Activated CD4-positive, alpha-beta memory T cell treated with anti-CD3 and anti-CD28 coated beads, Interleukin-2, amount 10 ng/mL, durations not matched to agents 7 days and 5 days (primary cell): ENCODE measurements at places on chromosomes 3 and 15. TPM values are rescaled to one million over a fixed set of nuclear protein-coding genes. Genes with fewer than 3 reads are reported as not detected.
A peak's percentile ranks its signal among the peaks of the same experiment; 100 is the strongest.

The SLC22A14 gene
- total RNA-seq: not detected

GRCh38 chr3:123424999-123425712 lies 23.7 kb downstream of the ADCY5 start:
- no peak overlapping the region for H3K27ac ChIP-seq
- no peak for DNase-seq

The FMN1 gene
- total RNA-seq: 0.03 TPM

- H3K4me3 ChIP-seq: no peak overlapping the region
- no peak for DNase-seq
- peaks cover 11% of the 10 kb centered on the region for H3K27me3 ChIP-seq
- no peak overlapping the region for H3K27ac ChIP-seq
- no peaks in the 10 kb centered on the region for H3K36me3 ChIP-seq
- no peaks in the 10 kb centered on the region for H3K4me1 ChIP-seq
Measured at GRCh38 chr3:44076221-44076829, 165.4 kb upstream of the TOPAZ1 start.

The LRRC2 gene
- 0.35 TPM for total RNA-seq

DNA sequence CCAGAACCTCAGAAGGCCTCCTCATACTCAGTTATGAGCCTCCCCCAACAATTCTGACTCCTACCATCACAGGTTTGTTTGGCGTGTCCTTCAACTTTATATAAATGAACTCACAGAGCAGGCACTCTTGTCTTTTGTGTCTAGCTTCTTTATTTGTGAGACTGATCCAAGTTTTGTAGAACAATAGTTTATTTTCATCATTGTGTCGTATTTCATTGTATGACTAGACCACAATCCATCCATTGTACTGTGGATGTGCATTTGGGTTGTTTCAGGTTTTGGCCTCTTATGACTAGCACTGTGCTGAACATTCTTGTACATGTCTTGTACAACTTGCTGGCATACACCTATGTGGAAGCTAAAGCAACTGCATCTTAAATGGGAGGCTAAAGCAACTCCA lies 292.8 kb upstream of the LYSMD4 start:
- DNase-seq: no peak
- no peaks in the 10 kb centered on the region for H3K4me1 ChIP-seq
- H3K36me3 ChIP-seq: no peaks in the 10 kb centered on the region
- H3K27me3 ChIP-seq: no peaks in the 10 kb centered on the region

DNA sequence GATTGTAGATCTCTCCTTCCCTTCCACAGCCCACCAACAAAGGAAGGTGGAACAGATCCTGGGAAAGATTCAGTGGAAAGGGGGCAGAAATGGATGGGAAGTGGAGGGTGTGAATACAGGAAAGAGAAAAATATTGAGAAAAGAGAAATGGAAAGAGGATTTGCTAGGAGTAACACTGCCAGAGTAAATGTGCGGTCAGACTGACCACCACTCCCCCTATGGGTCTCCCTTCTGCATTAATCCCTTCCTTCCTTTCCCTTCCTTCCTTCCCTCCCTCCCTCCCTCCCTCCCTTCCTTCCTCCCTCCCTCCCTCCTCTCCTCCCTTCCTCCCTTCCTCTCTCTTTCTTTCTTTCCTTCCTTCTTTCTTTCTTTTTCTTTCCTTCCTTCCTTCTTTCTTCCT lies 12.0 kb upstream of the COMMD2 start:
- no peak for DNase-seq
- no peak overlapping the region for H3K4me3 ChIP-seq
- H3K36me3 ChIP-seq: no peaks in the 10 kb centered on the region

The NPAP1 gene
- not detected for total RNA-seq

The PEAK1 gene
- total RNA-seq: 20.8 TPM

The PDZRN3 gene
- not detected for total RNA-seq

The GOLGA6L4 gene
- 2.3 TPM for total RNA-seq

GRCh38 chr3:186368717-186369116 lies 6.7 kb upstream of the DGKG start:
- no peaks in the 10 kb centered on the region for H3K4me1 ChIP-seq
- no peak for DNase-seq
- H3K36me3 ChIP-seq: no peaks in the 10 kb centered on the region
- peaks cover 21% of the 10 kb centered on the region for H3K27me3 ChIP-seq
- no peak overlapping the region for H3K27ac ChIP-seq
- H3K4me3 ChIP-seq: no peak overlapping the region

The UBAP1L gene
- 3.0 TPM for total RNA-seq

The ADIPOQ gene
- total RNA-seq: not detected

DNA sequence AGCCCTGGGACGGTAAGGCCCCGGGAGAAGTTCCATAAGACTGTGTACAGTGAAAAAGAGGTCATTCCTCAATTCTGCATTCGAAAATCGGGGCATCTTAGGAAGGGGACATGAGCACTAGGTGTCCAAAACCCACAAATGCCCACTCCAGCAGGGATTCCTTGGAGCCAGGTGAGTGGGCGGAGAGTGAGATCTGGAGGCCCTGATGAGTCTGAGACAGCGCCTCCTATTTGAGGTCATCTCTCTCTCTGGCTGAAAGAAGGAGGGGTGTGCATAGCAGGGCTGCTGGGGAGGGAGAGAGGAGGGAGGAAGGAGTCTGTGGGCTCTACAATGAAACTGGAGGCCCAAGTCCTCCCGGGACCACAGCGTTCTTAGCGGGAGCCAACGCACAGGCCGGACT lies 38.1 kb upstream of the LACTB start:
- no peak for DNase-seq
- no peaks in the 10 kb centered on the region for H3K36me3 ChIP-seq
- no peaks in the 10 kb centered on the region for H3K4me1 ChIP-seq

DNA sequence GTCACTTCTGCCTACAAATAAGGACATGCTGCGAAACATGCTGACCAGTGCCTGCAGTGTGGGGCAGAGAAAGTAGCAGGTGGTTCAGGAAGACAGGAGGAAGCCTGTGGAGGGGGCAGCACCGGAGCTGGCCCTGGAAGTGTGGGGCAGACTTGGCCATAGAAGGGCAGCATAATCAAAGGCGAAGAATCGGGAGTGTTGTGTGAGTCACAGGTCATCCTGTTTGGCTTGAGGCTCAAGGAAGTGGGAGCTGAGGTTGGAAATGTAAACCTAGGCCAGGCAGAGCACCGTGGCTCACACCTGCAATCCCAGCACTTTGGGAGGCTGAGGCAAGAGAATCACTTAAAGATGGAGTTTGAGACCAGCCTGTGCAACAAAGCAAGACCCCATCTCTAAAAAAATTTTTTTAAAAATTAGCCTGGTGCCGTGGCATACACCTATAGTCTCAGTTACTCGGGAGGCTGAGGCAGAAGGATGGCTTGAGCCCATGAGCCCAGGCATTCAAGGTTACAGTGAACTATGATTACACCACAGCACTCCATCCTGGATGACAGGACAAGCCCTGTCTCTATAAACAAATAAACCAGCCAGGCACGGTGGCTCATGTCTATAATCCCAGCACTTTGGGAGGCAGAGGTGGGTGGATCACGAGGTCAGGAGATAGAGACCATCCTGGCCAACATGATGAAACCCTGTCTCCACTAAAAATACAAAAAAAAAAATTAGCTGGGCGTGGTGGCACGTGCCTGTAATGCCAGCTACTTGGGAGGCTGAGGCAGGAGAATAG lies 54.0 kb downstream of the FAM43A start:
- peaks cover 4% of the 10 kb centered on the region for H3K4me1 ChIP-seq
- H3K27me3 ChIP-seq: peaks cover 14% of the 10 kb centered on the region
- H3K4me3 ChIP-seq: no peak overlapping the region
- DNase-seq: no peak
- H3K27ac ChIP-seq: no peak overlapping the region
- no peaks in the 10 kb centered on the region for H3K36me3 ChIP-seq

DNA sequence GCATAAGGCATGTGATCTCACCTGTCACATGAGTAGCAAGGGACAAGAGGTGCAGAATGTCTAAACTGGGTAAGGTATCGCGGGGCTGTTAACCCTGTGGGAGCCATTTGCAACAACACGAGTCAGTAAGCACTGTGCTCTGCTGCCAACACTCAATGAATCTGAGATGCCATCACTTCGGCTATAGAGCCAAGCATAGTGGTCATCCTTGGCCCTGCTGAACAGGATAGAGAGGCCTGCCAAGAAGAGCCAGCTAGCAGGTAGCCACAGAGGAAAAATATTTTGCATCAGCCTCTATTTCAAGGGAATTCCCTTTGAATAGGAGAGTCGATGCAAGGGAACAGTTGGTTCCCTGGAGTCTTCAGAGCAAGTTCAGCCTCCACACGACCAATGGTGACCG lies 137.8 kb downstream of the NTRK3 start:
- no peak for DNase-seq
- no peaks in the 10 kb centered on the region for H3K4me1 ChIP-seq
- no peaks in the 10 kb centered on the region for H3K27me3 ChIP-seq
- H3K27ac ChIP-seq: no peak overlapping the region
- H3K36me3 ChIP-seq: no peaks in the 10 kb centered on the region

DNA sequence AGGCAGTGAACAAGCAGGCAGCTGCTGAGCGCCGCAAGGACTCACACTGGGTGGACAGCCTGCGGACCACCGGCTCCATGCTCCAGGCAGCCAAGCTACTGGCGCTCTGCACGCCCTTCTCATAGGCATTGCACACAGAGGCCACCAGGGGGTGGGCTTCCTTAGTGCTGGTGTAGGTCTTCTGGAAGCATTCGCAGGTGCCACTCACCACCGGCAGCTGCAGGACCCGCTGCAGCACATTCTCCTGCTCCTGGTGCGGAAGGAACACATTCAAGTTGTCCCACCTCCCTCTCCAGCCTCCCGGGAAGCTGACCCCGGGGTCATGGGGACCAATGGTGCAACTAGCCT lies 6.0 kb downstream of the PLIN1 start:
- peaks cover 8% of the 10 kb centered on the region for H3K27me3 ChIP-seq
- H3K4me3 ChIP-seq: no peak overlapping the region
- DNase-seq: no peak
- no peaks in the 10 kb centered on the region for H3K36me3 ChIP-seq
- H3K27ac ChIP-seq: no peak overlapping the region

GRCh38 chr3:156685752-156686151 lies 11.4 kb downstream of the TIPARP start:
- H3K4me3 ChIP-seq: no peak overlapping the region
- peaks cover 77% of the 10 kb centered on the region for H3K36me3 ChIP-seq
- H3K27ac ChIP-seq: peak overlapping the region; percentile 52
- no peaks in the 10 kb centered on the region for H3K27me3 ChIP-seq
- peaks cover 89% of the 10 kb centered on the region for H3K4me1 ChIP-seq

DNA sequence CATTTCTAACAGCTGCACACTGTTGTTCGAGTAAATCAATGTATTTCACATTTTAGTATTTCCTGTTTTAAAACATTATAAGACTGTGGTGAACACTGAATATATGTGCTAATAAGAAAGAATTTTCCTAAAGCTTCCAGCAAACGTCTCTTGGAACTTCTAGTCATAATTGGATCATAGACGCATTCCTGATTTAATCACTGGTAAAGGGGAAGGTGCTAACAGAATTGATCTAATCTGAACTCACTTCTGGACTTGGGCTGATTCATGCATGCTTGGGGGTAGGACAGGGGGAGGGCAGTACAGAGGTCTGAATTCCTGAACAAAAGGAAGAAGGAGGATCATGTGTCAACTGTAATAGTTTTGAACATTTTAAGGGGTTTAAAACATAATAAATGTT lies 7.3 kb upstream of the LEKR1 start:
- no peak for DNase-seq
- peak overlapping the region; percentile 61 for H3K27ac ChIP-seq
- H3K36me3 ChIP-seq: peaks cover 16% of the 10 kb centered on the region
- no peak overlapping the region for H3K4me3 ChIP-seq

The GPR176 gene
- 0.08 TPM for total RNA-seq

DNA sequence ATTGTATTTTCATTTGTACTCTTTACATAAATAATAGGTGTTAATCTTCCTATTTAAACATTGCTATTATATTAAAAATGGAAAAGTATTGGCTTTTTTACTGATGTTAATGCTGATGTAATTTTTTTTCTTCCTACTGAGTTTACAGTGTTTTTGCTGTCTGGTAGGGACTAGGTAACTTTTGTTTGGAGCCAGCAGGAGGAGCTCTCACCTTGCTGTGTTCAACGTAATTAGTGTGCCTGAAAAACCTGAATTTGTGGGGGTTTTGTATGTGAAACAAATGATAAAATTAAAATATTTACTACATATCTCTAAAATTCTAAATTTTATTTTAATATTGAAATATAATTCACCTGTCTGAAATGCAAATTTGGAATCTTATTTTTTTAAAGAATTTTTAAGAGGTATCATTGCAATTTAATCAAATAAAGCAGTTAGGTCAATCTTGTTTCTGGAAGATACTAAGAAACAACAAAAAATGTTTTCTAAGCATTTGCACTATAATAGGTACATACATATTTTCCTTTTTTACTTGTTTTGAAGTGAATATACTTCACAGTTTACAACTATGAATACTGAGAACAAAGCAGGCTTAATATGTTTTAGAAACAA lies 48.8 kb downstream of the EPHA6 start:
- H3K27ac ChIP-seq: no peak overlapping the region
- no peak for DNase-seq
- H3K36me3 ChIP-seq: no peaks in the 10 kb centered on the region
- H3K27me3 ChIP-seq: no peaks in the 10 kb centered on the region

- H3K36me3 ChIP-seq: no peaks in the 10 kb centered on the region
- peaks cover 29% of the 10 kb centered on the region for H3K4me1 ChIP-seq
- H3K4me3 ChIP-seq: peak overlapping the region; percentile 23
- no peak for DNase-seq
- no peak overlapping the region for H3K27ac ChIP-seq
- peaks cover 5% of the 10 kb centered on the region for H3K27me3 ChIP-seq
Measured at GRCh38 chr3:72099326-72100079, 314.6 kb upstream of the PROK2 start.

- H3K27me3 ChIP-seq: peaks cover 1% of the 10 kb centered on the region
- DNase-seq: no peak
- no peak overlapping the region for H3K4me3 ChIP-seq
- no peaks in the 10 kb centered on the region for H3K36me3 ChIP-seq
Measured at GRCh38 chr3:61333192-61333961, 82.1 kb upstream of the FHIT start.

The FGF7 gene
- not detected for total RNA-seq

DNA sequence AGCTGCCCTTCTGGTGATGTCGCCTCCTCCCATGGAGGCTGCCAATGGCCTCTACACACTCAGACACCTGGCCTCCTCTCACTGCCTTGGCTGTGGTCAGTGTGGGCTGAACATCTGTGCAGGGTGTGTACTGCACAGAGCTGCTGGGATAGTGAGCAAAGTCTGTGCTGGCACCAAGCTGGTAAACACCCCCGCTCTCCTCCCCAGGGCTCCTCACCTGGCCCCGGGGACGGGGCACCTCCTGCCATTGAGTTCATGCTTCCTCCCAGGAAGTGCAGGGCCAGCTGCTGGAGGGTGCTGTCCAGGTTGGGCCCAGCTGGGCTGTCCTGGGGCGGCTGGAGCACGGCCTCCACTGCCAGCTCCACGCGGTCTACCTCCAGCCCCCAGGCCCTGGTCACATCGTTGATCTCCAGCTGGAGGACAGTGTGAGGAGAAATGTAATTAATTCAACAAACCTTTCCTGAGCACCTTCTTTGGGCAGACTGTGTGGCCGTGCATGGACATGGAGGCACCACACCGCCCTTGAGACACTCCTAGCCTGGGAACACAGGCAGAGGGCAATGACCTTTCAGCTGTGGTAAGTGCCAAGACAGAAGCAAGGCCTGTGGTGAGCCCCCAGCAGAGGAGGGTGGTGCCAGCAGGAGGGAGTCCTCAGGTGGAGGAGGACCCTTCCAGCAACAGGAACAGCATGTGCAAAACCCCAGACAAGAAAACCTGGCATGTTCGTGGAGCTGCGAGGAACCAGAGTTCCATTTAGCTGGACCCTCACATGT lies 6.8 kb downstream of the STOML1 start:
- no peak for DNase-seq
- peaks cover 35% of the 10 kb centered on the region for H3K4me1 ChIP-seq
- no peaks in the 10 kb centered on the region for H3K36me3 ChIP-seq
- no peaks in the 10 kb centered on the region for H3K27me3 ChIP-seq
